Right atrium auricular region (tissue), 2 donors: ENCODE measurements at places on chromosomes 5 and 9.

- no peak for DNase-seq
Observed at GRCh38 chr5:54534191-54535004, 16.8 kb downstream of the SNX18 start.

DNA sequence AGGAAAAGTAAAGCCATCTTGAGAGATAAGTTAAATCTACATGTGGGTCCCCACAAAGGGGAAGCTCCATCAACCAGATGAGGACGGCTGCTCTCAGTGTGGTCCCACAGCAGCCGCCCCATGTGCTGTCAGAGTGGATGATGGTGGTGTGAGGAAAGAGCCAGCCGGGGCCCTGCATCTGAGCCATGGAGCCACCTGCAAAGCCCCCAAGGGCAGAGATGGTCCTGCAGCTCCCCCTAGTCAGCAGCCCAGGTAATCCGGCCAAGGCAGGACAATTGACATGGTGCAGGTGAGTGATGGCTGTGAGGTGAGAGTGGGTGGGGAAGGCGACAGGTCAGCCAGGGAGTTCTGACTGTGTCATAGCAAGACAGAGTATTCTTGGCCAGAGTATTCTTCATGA lies 458.8 kb downstream of the ICE1 start:
- no peak for DNase-seq

GRCh38 chr5:109062664-109063063 lies 315.0 kb downstream of the FER start:
- no peak for DNase-seq

DNA sequence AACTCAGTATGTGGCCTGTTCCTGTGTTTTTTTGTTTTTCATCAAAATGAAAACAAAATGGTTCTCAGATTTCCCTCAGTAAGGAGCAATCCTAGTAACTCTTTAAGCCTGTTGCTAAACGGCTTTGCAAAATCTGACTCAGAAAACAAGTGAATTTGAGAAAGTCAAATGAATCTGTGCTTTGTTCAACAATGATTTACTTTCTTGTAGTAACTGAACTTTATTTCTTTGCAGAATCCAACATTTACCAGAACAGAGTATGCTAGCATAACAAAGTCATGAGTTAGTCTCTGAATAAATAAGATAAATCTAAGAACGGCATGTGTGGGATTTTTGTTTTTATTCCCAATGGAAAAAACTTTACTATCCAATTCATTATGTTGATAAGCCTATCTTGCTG lies 93.8 kb downstream of the OXCT1 start:
- DNase-seq: no peak

- no peak for DNase-seq
Observed at GRCh38 chr5:148931453-148932057, 105.1 kb downstream of the ADRB2 start.
